ENCODE measurements at places on chromosomes 13 and 19.

GRCh38 chr13:61410669-61411297 lies 4.9 kb downstream of the PCDH20 start:
- DNase-seq: no peak

GRCh38 chr13:95703576-95703975 lies 26.6 kb downstream of the DNAJC3 start:
- no peak for DNase-seq

- peak; percentile 86 for DNase-seq
Observed at GRCh38 chr19:18496167-18496979, 25.5 kb downstream of the ELL start.

DNA sequence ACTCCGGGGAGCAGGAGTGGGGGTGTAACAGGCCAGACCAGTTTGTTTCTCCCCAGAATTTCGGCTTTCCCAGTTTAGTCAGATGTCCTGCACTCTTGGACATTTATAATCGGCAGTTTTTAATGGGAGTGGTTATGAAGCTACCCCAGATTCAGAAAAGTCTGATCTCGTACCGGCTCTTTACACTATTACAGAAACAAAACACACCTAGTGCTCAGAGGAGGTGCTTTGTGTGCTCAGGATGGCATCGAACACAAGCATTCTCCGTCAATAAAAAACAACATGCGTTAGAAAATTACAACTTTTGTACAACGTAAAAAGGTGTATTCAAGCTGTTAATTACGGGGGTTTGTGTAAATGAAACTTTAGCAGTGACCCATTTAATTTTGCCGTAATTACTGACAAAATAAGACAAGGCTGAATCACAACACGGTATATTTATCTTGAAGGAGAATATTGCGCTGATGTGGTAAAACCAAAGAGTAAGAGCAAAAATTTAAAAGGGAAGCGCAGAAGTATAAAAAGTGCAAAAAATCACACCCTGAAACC lies 6.6 kb upstream of the SOX1 start:
- no peak for DNase-seq

DNA sequence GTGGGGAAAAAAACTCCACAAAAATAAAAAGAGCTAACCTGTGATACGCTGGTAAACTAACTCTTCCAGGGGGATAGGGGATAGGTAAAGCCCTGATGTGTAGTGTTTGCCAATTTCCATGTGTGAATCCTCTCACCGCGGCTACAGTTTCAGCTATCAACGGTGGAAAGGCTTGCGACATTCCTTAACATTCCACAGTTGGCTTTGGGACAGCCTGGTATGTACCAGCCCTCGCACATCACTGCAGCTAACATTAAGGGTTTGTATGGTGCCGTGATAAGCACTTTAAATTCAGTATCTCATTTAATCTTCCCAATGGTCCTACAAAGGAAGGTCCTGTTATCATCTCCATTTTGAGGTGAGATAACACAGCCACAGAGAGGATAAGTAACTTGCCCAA lies 112.4 kb downstream of the KATNAL1 start:
- no peak for DNase-seq

GRCh38 chr13:41389580-41389979 lies 67.8 kb upstream of the RGCC start:
- no peak for DNase-seq

DNA sequence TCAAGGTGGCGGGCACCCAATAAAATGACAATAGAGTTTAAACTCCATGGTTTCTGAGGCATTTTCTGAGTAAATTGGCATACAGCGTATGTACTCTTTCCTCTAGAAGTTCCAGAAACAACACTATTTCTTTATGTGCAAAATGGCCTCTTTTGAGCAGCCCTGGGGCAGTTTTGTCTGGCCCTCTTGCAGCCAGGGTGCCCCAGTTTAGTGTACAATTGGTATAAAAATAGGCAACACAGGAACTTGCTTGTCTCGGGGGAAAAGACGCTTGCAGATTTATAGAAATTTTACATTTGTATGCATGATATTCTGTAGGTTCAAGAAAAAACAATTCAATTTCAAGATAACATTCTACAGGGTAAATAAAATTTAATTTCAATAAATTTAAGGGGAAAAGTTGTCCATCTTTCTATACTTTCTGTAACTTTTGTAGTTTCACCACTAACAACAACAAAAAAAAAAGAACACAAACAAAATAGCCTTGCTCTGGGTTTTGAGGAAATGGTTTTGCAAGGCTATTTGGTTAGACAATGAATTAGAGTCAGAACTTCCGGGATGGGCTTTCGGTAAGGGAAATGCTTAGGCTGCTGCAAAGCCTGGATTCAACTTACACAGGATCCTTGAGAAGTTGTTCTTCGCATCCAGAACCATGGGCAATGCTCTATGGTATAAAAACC lies 45.3 kb downstream of the LRCH1 start:
- no peak for DNase-seq

GRCh38 chr13:110268576-110269185 lies 38.3 kb downstream of the COL4A1 start:
- no peak for DNase-seq

DNA sequence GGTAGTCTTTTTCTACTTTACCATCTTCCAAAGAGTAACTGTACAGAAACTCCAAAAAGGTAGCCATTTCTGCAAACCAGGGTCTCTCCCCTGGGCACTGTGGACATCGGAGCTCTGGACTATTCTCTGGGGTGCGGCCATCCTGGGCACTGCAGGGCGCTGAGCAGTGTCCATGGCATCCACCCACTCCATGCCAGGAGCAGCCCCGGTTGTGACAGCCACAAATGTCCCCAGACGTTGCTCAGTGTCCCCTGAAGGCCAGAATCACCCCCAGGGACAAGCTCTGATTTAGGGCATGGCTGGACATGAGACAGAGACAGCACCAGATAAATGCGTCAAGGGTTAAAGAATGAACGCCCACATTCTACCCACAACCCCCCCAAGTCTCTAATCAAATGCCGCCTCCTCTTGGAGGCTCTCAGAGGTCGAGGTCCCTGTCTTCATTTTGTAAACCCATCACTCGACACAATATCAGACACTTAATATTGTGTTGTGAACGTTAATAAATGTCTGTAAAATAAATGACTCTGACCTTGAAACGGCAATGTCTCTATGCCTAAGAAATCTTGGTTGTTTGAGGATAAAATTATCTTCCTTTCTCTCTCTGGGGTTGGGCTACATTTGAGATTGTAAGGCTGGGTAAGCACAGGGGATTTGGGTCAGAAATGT lies 8.9 kb downstream of the GNG7 start:
- no peak for DNase-seq

DNA sequence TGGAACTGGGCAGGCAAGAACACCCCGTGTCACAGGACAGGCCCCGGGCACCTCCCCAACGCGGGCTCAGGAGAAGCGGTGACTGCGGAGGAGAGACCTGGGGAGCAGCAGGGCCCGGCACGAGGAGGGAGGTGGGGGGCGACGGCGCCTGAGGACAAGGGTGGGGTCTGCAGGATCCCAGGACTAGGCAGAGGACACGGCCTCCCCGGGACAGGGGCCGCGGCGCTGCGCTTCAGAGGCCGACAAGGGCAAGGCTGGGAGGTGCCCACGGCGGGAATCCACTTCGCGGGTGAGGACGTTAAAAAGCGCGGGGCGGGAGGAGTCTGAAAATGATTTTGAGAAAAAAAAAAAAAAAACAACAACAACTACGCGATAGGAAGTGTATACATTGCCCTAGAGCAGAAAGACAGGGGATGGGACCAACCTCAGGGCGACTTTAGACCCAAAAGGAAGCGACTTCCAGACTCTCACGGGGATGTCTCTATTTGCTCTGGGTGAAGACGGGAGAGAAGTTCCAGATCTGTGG lies 44.9 kb downstream of the ZNF611 start:
- no peak for DNase-seq

- DNase-seq: no peak
Observed at GRCh38 chr13:98345107-98345935, 168.3 kb upstream of the RNF113B start.

DNA sequence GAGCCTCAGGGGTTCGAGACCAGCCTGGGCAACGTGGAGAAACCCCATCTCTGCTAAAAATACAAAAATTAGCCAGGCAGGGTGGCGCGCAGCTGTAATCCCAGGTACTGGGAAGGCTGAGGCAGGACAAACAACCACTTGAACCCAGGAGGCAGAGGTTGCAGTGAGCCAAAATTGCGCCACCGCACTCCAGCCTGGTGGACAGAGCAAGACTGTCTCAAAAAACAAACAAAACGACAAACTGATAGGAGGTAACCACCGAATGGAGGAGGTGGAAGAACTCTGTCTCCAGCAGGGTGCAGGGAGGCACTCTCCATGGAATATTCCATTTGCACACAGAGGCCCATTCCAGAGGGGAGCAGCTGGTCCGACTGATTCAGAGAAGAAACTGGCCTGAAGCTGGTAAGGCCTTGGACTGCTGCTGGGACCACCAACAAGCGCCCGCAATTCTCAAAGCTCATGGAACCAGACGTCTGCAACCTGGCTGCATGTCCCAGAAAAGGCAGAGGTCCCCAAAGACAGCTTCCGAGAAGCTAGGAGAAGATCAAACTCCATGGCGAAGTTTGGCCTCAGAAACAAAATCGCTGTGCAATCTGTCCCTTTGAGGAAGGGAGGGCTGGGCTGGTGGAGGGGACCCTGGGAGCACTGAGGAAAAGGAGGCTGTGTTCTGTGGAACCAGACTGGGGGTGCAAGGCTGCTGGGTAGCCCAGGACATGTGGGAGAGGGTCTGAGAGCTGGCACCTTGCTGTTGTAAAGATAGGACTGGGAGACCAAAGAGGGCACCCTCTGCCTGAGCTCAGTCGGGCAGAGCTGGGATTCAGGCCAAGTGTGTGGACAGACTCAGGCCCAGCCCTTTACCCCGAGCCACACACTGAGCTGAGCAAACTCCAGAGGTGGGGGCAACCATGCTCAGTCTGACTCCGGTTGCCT lies 35.2 kb downstream of the SLC25A42 start:
- no peak for DNase-seq

- no peak for DNase-seq
Observed at GRCh38 chr19:54376610-54377285, 12.0 kb upstream of the LAIR1 start.

DNA sequence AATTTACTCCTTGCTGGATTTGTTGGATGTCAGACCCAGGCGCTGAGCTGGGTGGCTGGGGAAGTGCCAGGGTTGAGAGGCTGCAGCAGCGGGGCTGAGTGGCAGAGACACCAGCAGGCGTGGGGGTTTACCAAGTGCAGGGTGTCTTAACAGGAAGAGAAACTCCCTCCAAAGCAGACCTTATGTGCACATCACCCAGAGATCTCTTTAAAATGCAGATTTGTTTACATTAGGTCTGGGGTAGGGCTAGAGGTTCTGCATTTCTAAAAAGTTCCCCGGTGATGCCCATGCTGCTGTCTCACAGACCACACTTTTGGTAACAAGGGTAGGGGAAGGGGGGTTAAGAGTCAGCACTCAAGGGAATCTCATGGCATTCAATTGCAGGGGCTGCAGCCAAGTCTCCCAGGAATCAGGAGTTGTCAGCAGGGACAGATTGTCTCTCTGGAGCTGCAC lies 80.7 kb upstream of the OLFM4 start:
- DNase-seq: no peak

DNA sequence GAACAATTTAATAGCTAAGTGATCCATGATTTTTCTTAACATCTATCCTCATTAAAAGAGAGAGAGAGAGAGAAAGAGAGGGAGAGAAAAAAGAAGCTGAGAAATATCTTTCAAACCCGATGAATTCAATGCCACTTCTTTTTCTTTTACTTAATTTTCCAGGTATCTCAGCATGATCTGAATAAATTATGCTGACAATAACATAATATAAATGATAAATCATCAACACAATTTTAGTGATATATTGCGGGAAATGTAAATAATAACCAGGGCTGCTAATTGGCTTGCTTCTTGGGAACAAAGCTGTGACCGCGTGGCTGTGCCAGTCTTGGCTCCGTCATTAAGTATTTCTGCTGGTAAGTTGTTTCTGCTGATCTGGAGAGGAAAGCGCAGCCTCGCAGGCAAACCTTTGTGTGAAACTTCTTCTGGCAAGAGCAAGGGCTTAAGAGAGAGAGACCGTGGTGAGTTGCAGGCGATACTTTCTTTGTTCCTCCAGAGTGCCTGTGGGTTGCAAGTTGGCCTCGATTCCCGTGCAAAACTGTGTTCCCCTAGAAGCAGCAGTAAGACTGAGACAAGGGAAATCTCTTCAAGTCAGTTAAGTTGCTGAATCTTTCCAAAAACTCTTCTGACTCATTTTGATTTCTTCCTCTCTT lies 489.1 kb upstream of the TSHZ3 start:
- DNase-seq: no peak
